Bone marrow (tissue), 2 donors: ENCODE measurements at places on chromosomes 6 and 20.

DNA sequence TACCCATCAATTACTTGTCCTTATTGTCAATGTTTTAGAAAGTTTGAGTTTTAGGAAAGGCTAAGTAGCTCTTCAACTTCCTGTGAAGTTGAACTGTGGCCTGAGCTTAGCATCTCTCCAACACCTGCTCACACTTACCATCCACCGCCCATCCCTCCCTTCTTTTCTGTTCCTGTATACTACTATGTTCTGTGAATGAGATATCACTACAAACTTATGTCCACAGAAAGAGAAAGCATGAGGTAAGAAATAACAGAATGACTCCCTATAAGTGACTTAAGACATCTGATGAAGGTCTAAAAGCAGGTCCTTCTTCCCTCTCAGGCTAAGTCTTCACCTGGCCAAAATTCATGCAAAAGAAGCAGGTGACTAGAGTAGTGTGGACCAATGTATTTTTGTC lies 246.3 kb upstream of the PREP start:
- DNase-seq = no peak

DNA sequence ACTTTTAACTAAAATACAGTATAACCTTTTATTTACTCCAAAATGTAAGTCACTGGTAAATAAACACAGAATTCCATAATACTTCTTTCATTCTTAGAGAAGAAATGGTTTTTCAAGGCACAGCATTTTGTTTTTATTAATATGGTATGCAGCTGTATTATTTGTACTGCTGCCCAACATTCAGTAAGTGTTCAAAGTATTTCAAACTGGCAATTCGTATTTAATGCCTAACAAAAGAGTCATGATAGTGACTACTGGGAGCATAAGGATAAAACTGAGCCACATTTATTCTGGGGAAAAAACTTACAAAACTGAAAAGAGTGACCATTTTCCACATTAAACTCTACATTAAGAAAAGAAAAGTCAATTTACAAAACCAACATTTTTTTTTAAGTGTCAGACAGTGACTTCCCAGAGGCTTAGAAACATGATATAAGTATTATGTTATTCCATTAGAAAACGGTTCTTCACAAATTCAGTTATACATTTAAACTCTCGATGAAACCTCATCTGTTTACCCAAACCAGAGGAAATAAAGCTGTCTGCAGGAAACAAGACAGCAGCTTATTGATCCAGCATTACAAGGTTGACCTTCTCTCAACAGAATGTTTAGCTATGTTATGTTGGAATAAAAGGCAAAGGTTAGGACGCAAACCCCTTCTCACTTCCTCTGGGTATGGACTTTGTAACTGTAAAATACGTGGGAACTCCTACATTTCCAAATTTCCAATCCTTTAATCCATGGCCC lies 24.3 kb downstream of the EPB41L2 start:
- DNase-seq = no peak

GRCh38 chr6:168844821-168845609 lies 404.0 kb downstream of the SMOC2 start:
- DNase-seq = no peak

DNA sequence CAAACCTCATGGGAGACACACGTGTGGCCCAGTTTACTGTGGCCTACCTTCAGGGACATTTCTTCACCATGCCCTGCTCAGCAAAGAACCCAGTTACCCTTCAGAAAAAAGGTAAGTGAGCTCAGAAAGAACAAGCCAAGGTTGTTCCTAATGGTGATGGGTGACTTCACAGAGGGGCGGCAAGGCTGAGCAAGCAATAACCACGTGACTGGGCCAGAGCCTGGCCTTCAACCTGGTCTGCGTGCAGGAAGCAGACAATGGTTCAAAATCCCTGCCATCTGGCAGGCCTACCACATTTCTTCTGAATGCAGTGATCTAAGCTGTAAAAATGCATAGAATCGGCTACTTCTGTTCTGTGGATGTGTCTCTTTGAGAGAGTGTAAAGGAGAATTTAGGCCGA lies 115.5 kb upstream of the CST7 start:
- DNase-seq = no peak

DNA sequence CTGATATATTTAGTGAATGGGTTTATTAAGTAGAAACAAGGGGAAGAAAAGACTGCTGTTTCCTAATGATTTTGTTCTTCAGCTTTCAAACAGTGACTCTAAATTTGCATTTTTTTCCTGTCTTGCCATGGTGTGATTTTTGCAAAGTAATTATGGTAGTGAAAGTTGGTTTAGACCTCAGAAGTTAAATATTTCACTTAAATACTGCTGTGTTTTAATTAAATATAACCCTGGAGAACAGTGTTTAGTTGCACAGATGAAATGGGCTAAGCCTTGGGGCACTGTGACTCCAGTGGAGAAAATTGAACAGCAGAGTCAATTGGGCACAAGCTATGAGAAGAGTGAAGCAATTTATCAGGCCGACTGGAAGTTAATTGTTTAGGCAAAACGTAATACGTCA lies 111.1 kb upstream of the MCHR2 start:
- no peak for DNase-seq

DNA sequence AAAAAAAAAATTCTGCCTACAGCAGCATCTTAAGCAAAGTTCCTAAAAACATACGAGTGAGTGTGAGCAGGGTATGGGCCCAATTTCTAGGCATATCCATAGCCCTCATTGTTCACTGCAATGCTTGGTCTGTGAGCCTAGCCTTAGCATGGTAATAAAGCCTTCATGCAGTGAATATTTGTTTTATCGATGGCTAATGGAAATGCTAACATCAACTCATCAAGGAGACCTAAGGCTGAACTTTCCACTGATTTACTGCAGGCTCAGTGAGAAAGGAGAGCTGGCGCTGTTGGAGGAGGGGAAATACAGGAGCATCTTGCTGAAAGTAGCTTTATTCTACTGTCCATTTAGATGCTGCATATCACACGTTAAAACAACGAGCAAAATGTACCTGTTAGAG lies 139.6 kb upstream of the DTNBP1 start:
- no peak for DNase-seq

GRCh38 chr20:58895448-58896180 lies 43.1 kb downstream of the GNAS start:
- DNase-seq = no peak

DNA sequence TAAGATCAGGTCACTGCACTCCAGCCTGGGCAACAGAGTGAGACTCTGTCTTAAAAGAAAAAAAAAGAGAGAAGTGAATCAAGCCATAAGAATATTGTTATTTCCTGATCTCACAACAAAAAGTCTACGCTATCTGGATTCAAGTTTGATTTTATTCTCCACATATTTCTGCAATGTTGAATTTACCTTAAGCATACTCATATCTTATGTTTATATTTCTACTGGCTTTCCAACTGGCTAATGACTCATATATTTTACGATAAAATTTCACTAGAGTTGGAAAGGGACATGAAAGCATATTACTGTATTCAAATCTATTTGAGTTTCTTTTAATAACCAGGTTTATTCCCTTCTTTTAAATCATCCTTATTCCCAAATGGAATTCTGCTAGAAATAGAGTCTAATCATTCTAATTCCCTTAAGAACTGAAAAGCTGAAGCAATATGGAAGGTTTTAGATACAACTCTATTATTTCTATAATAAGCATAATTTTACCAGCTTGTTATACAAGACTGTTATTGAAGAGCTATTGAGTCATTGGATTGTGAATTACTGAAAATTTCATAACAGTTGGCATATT lies 276.9 kb upstream of the HS3ST5 start:
- DNase-seq = no peak

DNA sequence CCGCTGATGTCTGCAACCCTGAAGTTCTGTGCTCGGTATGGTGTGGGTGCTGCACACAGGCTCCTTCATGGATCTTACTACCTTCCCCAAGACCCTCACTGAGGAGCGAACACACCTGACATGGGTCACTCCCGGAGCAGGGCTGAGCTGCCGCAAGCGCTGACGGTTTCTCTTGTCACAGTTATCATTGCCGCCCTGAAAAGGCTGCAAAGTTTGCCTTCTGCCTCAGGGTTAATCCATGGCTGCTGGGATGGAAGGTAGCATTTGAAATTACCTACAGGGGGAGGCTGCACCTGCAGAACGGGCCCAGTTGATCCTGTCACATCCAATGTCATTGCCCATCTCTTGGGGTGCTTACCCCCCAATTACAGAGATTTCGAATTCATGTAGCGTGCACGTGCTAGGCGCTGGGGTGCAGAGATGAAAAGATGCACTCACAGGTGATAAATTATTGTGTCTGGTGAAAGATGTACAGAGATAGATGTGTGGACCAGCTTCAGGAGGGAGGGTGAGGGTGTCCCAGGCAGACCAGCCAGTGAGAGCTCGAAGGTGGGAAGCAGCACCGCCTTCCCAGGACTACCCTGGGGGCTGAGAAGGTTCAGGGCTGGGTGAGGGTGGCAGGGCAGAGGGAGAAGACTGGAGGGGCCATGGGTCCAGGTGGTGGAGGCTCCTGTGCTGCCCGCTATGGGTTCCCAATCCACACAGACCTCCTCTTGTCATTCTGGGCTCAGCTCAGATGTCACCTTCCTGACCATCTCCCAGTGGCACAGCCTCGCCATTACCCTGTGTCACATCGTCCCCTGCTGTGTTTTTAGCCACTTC lies 120.1 kb downstream of the SYCP2 start:
- no peak for DNase-seq

GRCh38 chr20:3786126-3786484 lies 435 bp downstream of the CENPB start:
- no peak for DNase-seq

GRCh38 chr20:33284937-33285336 lies 1.9 kb downstream of the BPIFB1 start:
- DNase-seq = no peak

GRCh38 chr6:167791091-167791779 lies 35.5 kb upstream of the AFDN start:
- no peak for DNase-seq

DNA sequence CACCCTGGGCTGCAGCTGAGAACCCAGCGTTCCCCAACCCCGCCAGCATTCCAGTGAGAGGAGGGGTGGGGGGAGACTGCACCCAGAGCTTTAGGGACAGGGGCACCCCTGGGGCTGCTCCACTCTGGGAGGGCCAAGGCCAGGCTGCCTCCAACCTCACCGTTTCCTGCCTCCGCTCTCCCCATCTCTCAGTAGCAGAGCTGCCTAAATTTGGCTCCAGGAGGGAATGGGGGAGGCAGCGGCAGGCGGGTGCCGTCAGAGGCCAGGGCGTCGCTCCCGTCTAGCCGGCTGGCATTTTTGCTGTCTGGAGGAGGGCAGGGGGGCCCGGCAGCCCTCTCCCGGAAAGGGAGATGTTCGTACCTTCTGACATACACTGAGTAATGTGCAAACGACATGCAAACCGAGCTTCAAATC lies 46.6 kb downstream of the NOL4L start:
- DNase-seq = peak; percentile 42

DNA sequence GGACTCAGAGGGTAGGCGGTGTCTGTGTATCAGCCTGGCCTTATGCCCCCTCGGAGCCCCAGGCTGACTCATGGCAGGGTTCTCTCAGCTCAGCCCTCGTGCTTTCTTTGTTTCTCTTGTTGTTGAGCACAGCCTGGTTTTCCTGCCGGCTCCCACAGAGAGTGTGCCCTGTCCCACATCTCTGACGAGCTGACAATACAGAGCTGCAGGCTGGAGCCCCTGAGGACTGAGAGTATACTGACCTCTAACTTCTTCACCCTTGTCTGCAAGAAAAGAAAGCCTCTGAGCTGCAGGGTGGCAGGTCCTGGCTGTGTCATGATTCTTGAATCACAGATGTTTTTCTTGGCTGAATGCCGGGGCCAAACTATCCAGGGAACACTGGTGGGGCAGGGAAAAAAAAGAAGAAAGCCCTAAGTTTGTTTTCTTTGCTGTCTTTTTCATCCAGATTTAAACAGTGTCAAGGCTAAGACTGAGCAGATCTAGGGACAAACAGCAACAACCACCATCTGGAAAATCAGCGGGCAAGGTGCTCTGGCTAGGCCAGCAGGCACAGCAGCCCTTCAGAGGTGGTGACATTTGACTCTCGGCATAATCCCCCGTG lies 63.3 kb upstream of the ZNF133 start:
- DNase-seq = no peak

- no peak for DNase-seq
Measured at GRCh38 chr20:62146019-62146755, 2.6 kb downstream of the SS18L1 start.

GRCh38 chr6:136994782-136995181 lies 50.0 kb downstream of the IL20RA start:
- no peak for DNase-seq

GRCh38 chr20:61754976-61755778 lies 310.5 kb downstream of the TAF4 start:
- DNase-seq = no peak

DNA sequence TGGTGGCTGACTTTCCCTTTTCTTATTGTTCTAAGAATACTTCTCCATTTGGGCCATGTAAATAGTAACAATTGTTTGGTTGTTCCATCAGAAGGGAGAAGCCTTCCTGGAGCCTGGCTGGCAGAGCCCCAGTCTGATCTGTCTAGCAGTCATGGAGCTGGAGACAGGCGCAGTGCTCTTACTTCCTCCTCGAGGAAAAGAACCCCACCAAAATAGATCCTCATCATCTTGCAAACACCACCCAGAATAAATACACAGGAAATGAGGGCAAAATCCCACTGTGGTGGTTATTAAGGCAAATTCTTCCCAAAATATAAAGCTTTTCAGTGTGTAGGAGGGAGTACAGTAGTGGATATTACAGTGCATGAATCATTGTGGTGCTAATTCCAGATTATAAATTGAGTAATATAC lies 195.1 kb upstream of the SGK1 start:
- no peak for DNase-seq

DNA sequence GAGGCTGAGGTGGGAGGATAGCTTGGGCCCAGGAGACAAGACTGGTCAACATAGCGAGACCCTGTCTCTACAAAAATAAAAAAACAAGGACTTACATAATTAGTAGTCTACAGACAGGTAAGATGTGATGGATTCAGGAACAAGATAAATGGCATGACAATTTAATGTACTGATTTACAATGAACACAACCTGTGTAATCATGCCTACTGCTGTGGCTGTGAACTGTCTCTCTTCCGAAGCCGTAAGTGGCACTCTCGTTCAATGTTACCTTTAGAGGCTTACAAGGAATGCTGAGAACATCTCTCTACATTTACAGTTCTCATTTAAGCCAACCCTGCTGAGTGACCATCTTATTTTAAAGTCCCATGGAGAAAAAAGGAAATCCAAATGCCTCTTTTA lies 134.8 kb upstream of the PRDM1 start:
- DNase-seq = no peak

GRCh38 chr6:118596774-118597320 lies 48.8 kb downstream of the PLN start:
- DNase-seq = no peak

- DNase-seq = no peak
Measured at GRCh38 chr6:73727114-73727513, 31.1 kb downstream of the CD109 start.

DNA sequence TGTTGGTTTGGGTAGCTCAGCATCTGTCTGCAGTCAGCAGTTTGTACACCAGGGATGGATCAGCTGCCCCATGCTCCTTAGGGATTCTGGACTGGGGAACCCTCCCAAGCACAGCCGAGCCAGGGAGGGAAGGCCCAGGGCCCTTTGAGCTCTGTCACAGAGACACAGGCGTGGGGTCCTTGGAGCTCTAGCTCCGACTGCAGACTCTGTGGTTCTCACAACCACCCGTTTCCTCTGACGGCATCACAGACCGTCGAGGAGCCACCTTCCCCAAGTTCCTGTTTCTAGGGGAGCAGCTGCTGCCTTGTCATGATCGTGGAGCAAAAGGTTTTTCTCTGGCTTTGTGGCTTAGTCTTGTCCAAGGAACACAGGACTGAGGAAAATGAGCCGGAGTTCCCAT lies at the start of gene SLA2:
Gene SLA2 (minus strand): TSS at position 199 of the 400 bp plus-strand sequence. CDS start 4,861 bp downstream, outside the sequence.
- DNase-seq = peak; percentile 15
